ENCODE measurements at places on chromosomes 2 and 18. TPM values are rescaled to one million over a fixed set of nuclear protein-coding genes. Genes with fewer than 3 reads are reported as not detected.
A peak's percentile ranks its signal among the peaks of the same experiment; 100 is the strongest.

GRCh38 chr2:187453078-187453641 is 5.1 kb upstream of the CALCRL start:
- DNase-seq = no peak

DNA sequence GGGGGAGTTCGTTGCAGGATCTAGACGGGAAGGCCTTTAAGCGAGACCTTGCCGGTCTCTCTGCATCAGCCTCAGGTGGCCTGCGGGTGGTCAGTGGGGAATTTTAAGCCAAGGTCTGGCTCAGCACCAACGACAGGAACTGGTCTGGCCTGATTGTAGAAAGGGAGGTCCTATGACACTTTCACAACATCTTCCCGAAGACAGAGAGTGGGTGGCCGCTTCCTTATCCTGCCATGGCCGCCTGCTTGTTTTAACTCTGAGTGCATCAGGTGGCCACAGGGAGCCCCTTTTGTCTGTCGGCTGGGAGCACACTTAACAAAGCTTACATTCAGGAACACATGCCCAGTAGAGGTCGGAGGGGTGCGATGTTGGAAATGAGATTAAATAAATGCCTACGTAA is 363.7 kb upstream of the MYT1L start:
- no peak for DNase-seq

DNA sequence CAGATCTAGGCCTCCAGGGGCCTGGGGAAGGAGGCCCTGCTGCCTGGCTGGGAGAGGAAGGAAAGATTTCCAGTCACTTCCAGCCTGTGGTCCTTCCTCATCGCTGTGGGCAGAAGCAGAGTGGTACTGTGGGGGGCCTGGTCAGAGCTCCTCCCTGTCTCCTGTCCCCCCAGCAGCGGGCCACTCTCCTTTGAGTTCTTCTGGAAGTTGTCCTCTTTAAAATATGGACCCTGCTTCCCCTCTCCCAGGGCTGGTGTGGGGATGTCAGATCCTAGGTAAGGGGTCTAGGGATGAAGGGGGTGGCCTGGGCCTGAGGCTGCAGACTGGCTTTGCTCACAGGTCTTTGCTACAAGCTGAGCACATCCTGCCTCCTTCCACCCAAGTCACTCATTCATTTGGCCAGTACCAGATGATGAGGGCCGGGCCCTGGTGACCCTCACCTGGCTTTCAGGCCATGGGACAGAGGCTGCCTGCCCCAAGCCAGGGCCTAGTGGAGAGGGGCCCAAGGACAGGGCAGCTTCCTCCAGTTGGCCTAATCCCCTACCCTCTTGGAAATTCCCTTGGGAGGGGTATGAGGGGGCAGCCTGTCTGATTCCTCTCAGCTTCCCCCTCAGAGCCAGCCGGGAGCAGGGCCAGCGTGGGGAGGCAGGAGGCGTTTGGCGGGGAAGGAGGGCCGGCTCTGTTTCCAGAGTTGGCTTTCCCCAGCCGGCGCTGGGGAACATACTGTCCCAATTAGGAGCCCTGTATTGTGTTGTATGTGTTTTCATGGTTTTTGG is 231.9 kb downstream of the DYSF start:
- DNase-seq = no peak

DNA sequence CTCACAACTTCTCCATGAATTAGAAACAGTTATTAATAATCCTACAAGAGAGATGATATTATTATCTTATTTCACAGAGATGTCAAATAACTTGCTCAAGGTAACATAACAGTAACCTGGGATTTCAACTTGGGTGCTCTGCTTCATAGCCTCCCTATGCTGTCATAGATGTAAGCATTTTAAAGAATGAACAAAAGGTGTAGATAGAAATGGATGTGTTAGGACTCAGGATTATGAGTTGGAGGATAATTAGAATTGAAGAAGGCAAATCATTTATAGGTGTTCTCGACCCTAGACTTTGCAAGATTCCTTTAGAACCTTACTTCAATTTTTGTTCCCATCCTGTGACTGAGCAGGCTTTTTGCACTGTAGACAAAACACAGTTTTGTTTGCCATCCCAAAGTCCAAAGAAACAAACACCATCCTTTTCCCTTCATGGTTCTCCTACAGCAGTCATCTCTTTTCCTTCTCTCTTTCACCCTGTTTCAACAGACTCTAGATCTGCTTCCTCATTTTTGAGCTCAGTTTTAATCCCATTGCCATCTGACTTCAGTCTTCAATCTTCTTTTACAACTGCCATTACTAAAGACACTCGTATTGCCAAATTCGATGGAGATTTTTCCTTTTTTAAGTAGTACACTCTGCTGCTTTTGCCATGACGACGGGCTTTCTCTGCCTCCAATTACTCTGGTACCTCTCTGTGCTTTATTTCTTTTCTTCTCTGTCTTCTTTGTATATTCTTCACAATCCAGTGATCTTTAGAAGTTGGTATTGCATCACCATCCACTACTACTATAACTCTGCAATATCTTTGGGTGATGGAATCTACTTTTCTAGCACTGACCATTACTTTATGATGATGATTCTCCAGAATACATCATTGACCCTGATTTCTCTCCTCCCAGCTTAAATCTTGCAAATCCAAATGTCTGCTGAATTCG is 4.5 kb downstream of the HNMT start:
- no peak for DNase-seq

The BCL2 gene
- 119 TPM for total RNA-seq

- no peak for DNase-seq
Measured at GRCh38 chr2:159108181-159108893, 139.9 kb downstream of the TANC1 start.

DNA sequence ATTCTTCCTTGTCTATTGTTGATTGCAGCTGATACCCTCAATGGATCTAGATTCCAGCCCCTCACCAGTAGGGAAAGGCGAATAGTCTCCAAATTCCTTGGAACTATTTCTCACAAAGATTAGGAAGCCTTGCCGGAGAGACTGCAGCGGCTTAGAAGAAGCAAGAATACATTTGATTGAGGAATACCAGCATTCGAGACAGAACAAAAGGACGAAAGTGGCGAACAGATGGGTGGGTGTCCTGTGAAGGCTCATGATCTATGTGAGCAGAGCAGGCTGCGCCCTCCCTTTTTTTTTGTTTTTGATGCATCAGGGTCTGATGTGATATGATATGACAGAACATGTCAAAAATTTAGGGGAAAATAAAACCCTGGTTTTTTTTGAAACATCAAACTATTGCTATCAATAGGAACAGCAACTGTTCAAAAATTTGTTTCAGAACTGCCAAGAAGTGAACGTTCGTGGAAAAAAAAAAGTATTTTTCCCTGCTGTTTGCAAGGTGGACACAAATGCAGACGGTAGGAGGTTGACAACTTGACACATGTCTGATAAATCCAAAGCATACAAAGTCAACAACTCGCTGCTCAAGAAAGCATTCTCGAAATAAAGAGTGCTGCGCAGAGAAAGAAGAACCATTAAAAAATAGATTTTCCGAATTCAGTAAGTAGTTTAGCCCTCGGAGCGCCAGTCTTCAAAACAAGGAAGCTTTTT is 49.1 kb downstream of the PTGR3 start:
- no peak for DNase-seq

The ATP8B1 gene
- not detected for total RNA-seq

DNA sequence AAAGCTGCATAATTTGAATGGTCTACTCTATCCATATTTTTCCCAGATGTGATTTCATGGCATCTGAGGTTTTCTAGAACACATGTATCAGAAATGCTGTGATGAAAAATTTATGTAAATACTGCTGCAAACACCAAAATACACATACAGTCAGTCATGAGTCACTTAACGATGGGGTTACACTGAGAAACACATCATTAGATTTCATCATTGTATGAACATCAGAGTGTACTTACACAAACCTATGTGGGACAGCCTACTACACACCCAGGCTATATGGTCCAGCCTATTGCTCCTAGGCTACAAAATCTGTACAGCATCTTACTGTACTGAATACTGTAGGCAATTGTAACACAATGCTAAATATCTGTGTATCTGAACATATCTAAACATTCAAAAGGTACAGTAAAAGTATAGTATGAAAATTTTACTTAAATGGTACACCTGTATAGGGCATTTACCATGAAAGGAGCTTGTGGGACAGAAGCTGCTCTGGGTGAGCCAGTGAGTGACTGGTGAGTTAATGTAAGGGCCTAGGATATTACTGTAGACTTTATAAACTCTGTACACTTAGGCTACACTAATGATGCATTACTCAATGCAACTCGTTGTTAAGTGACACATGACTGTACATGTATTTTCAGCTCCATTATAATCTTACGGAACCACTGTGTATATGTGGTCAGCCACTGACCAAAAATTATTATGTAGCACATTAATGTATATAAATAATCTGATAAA is 33.5 kb downstream of the PNO1 start:
- no peak for DNase-seq

- peak; percentile 35 for DNase-seq
Measured at GRCh38 chr2:237998530-237998929, 31.7 kb downstream of the UBE2F start.

The CKAP2L gene
- 59.1 TPM for total RNA-seq

The CD207 gene
- not detected for total RNA-seq

The MPP4 gene
- total RNA-seq = not detected

- DNase-seq = no peak
Measured at GRCh38 chr2:72276876-72277275, 129.2 kb upstream of the CYP26B1 start.

DNA sequence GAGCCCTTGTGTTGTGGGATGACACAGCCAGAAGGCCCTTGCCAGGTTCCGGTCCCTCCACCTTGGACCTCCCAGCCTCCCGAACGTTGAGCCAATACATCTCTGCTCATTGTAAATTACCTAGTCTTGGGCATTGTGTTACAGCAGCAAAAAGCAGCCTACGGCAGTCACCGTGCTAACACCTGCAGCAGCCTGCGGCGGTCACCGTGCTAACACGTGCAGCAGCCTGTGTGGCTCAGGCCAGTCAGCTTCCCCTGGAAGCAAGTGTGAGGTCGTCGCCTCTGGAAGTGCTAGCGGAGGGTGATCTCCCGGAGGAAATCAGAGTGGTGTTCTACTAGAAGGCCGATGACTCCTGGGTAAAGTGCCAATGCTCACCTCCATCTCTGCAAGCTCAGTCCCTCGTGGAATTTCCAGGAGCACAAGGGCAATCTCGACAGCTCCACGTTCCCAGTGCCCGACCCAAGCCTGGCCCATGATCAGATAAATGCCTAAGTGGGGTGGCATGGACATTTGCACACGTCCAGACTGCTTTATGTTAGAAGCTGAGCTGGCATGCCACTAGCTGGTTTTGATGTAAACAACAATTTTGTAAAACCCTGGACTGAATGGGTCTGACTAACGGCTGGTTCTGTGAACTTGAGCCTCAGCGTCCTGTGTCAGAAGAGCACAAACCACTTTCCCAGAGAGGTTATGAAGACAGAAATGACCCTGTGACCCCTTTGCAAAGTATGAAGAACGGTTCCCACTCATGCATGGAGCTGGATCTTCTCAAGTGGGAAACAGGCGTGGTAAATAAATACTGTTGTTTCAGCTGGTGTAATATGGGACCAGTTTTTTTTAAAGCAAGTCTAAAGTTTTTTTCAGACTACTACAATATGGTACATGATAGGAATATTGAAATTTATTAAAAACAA is 11.4 kb upstream of the CNDP1 start:
- no peak for DNase-seq

- DNase-seq = no peak
Measured at GRCh38 chr2:77191665-77192064, 330.5 kb downstream of the LRRTM4 start.

GRCh38 chr2:228446734-228447133 is 265.2 kb upstream of the SPHKAP start:
- no peak for DNase-seq

GRCh38 chr2:166653185-166653813 is 159.2 kb upstream of the SCN7A start:
- no peak for DNase-seq

The MTX2 gene
- 11.2 TPM for total RNA-seq

The SGPP2 gene
- 0.67 TPM for total RNA-seq

DNA sequence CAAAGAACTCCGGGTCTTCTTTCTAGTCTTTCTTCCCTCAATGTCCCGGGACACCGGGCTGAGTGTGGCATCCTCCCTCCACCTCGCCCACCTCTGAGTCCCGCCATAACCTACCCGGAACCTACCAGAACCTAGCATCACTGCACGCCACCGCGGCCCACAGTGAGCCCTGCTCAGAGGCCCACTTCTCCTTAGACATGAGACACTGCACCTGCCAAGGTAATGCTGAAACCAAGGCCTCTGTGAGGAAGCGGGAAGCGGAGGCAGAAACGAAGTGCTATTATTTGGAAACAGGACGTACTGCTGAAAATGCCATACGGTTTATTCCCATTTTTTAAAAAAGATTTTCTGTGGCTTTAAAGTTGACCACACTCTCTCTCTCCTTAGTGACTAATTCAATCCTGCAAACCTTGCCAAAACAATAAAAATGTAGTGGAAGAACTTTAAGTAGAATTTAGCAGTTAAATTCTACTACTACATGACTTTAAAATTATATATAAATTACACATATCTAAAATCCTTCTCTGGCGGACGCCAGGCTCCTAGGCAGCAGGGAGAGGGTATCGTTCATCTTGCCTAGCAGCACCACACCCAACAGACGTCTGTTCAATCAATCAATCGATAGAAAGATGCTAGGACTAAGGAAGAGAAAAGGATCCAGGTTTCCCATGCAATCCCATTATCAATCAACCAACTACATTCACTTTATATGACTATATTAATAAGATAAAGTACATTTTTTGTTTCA is 82.0 kb downstream of the ZNF516 start:
- DNase-seq = no peak

DNA sequence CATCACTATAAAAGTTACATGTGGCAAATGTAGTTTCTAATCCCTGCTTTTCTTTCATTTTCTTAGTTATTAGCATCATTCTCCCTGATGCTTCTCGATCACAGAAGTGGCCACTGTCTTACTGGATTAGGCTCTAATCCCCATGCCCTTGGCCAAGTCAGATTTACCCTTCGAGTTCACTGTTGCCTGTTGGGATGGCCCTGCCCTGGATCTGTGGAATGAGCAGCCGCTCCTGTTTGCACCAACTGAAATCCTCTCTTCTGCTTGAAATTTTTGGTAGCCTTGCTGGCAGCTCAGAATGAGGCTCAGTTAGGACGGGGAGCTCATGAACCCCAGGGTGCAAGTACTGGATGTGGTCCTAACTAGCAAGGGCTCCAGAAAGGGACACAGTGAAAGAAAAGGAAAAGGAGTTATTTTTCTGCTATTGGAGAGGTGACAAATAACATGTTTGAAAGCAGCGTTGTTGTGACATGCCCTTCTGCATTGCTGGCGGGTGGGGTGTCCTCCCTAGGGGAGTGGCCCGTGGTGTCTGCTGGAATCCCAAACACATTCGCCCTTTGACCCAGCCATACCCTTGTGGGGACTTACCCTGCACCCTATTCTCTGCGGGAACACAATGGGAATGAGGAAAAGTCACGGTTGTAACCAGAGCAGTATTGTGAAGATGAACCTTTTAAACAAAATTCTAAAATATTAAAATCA is 34.5 kb downstream of the RBFA start:
- no peak for DNase-seq
